T1000 (cell line): ENCODE measurements at places on chromosomes 3 and 15.

GRCh38 chr15:68508485-68509189 is 70.2 kb upstream of the CORO2B start:
- no peak for DNase-seq

- DNase-seq = no peak
Observed at GRCh38 chr3:51830836-51831385, 30.5 kb upstream of the IQCF2 start.

DNA sequence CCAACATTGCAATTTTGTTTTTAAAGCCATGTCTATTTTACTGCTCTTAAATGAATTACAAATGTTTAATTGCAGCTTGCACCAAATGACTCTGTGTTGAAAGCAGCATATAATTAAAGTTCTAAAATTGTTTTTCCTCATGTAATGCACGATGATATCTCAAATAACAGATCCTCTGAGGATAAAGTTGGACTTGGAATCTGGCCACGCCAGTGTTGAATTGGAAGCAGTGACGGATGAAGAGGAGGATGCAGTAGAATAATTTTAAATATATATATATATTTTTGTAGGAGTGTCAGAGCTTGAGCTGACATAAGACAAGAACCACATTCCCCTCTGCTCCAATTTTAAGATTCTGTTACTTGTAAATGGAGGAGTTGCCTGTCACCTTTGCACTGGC is 406.6 kb upstream of the DPPA4 start:
- DNase-seq = no peak

GRCh38 chr3:15771444-15771843 is 26.3 kb downstream of the ANKRD28 start:
- DNase-seq = no peak

GRCh38 chr3:15401936-15402335 is 25.4 kb downstream of the METTL6 start:
- no peak for DNase-seq
